Colonic mucosa (tissue), 4 donors: ENCODE measurements at places on chromosomes 5 and 9. TPM values are rescaled to one million over a fixed set of nuclear protein-coding genes. Genes with fewer than 3 reads are reported as not detected.

DNA sequence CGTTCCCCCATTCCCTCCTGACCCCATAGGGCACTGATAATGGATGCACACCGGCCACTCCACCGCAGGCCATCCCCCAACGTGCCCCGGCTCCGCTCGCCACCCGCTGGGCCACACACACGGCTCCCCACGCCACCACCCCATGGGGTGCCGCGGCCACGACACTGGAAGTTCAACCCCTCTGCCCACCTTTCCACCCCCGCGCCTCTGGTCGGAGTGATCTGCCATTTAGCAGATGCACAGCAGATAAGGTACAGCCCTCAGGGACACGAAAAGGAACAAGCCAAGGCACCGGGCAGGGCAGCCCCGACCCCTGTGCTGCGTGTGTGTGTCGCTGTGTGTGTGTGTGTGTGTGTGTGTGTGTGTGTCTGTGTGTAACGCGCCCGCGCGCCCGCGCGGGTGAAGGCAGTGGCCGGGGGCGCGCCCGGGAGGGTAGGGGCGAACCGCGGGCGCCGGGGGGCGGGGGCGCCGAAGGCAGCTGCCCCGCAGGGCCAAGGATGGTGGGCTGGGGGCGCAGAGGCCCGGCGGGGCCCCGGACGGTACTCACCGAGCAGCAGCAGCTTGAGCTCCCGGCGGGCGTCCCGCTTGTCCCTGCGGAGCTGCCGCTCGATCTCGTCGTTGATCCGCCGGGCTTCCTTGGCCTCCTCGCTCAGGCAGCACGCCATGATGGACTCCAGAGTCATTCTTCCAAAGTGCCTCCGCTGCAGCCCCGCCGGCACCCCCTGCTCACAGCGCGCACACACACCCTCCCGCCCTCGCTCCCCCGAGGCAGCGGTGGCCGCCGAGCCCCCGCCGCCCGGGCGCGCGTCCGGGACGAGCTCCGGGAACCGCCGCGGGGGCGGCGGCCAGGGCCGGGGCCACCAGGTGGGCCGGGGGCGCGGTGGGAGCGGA lies 813 bp downstream of the GNAQ start:
- DNase-seq = peak; percentile 73

DNA sequence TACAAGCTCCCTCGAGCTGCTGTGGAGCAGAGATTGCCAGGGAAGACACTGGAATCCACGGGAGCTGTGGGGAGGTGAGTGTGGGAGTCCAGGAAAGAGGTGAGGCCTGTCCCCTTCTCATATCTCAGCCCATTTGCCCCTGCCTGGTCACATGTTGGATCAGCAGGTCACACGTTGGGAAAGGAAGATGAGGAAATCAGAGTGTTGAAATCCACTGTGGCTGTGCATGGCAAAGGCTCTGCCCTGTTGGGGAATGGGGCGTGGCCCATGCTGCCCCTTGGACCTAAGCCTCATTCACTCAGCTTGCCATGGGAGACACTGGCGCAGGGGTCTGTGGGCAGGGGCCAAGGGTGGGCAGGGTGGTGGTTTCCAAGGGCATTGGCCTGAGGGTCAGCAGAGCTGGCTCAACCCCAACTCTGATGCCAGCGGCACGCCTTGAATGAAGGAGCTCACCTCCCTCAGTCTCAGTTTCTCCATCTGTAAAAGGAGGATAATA lies 85.4 kb upstream of the CPEB4 start:
- peak; percentile 79 for DNase-seq

DNA sequence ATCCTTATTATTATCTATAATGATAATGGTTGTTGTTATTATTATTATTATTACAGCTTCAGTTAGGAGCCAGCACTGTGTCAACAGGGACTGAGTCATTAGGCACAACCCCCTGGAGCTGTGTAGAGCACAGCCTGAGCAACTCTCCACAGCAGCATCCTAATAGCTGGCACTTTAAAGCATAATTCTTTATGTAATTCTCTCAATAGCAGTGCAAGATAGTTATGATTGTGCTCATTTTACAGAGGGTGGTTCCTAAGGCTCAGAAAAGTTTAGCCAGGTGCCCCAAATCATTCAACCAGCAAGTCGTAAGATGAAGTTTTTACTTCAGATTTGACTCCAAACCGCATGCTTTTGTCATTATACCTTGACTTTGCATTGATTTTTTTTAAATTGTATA lies 390.3 kb downstream of the ANXA1 start:
- DNase-seq = no peak

- DNase-seq = no peak
Observed at GRCh38 chr9:107070586-107070985, 207.6 kb downstream of the ZNF462 start.

GRCh38 chr9:1604942-1605560 lies 410.1 kb upstream of the SMARCA2 start:
- DNase-seq = no peak

The FAM170A gene
- total RNA-seq = not detected

GRCh38 chr9:15231788-15232635 lies 75.0 kb downstream of the TTC39B start:
- no peak for DNase-seq

DNA sequence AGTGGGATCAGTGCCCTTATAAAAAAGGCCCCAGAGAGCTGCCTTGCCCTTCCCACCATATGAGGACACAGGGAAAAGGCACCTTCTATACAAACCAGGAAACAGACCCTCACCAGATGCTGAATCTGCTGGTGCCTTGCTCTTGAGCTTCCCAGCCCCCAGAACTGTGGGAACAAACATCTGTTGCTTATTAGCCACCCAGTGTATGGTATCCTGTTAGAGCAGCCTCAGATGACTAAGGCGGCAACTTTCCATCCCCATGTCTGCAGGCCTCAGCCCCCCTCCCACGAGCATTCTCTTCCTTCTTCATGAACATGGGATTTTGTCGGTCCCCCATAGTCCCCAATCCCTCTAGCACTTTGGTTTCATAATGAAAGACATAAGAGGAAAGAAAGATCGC lies 202.5 kb upstream of the GAS1 start:
- no peak for DNase-seq

The SLC34A3 gene
- not detected for total RNA-seq

GRCh38 chr5:90598293-90598692 lies 39.7 kb downstream of the ADGRV1 start:
- DNase-seq = no peak

DNA sequence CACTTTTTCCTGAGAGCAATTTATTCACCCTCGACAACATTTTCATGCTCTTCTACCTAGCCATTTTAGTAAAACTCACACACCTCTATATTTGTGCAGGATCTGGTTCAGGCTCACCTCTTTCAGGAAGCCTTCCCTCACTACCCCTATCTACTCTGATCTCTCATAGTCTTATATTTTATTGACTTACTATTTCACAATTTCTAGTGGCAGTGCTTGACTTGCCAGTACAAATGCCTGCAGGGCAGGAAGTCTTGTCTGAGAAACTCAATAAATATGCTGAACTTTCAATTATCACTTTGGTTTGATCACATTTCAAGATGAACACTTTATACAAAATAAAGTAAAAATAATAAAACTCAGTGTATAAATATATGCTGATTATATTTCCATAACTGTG lies 226.8 kb downstream of the CETN3 start:
- DNase-seq = no peak

The CCDC192 gene
- total RNA-seq = not detected

DNA sequence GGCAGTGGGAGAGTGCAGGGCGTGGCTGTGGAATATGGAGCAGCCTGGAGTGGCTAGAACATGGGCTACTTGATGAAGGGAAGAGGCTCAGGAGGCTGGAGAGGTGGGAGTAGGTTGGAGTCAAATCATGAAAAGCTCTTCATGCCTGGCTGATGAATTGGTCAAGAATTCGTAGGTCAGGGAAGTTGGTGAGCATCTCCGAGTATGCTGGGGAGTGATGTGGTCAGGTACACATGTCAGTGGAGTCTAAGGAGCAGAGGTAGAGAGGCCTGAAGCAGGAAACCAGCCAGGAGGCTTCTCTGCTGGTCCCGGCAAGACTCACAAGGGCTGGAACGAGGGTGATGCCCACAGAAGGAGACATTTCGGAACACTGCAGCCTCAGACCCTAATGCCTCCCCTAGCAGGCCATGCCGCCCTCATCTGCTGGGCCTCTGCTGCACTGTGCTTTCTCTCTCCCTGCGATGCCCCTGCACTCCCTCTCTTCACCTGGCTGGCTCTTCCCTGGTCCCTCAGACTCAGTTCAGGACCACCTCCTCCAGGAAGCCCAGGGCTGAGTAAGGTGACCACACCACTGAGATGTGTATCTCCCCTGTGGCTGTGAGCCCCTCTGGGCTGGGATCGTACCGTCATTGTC lies 33.6 kb downstream of the TMOD1 start:
- DNase-seq = no peak

DNA sequence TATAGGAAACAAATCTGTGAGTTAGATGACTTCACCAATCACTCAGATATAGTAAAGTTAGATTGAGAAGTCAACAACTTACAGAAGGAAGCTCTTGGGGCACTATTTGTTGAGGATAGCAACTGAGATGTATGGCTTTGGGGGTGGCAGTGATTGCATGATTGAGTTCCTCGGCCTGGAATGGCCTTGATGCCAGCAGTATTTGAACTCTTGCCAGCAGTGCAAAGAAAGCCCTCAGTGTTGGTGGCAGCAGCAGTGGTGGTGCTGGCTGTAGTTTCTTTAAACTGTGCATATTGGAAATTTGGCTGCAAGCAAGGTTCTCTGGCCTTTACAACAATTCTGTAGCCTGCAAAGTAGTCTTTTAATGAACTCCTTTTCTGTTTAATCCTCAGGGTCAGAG lies 41.4 kb upstream of the PJA2 start:
- no peak for DNase-seq

- no peak for DNase-seq
Observed at GRCh38 chr9:109411798-109412352, 86.2 kb downstream of the PTPN3 start.

DNA sequence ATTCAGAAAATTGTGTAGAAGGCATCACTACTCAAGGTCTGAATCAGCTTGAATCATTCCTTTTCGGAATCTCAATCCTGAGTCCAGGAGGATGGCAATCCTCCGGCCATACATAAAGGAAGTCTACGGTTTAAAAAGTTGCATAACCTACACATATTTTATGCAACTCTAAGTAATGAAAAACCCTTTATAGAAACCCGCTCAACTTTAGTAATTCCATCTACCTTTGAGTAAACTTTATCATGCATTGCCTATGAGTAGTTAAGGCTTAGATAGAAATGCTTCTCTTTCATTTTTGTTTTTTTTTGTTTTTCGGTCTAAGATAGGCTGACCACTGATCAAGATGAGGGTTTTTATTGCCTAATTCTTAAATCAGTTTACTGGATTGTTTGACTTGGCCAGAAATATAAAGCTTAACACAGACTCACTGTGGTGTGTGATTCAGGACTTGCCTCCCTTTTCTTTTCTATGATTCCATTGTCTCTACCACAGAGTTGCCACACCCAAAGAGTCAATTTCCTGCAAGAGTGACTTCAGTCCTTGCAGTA lies 85.0 kb downstream of the LURAP1L start:
- peak; percentile 60 for DNase-seq

DNA sequence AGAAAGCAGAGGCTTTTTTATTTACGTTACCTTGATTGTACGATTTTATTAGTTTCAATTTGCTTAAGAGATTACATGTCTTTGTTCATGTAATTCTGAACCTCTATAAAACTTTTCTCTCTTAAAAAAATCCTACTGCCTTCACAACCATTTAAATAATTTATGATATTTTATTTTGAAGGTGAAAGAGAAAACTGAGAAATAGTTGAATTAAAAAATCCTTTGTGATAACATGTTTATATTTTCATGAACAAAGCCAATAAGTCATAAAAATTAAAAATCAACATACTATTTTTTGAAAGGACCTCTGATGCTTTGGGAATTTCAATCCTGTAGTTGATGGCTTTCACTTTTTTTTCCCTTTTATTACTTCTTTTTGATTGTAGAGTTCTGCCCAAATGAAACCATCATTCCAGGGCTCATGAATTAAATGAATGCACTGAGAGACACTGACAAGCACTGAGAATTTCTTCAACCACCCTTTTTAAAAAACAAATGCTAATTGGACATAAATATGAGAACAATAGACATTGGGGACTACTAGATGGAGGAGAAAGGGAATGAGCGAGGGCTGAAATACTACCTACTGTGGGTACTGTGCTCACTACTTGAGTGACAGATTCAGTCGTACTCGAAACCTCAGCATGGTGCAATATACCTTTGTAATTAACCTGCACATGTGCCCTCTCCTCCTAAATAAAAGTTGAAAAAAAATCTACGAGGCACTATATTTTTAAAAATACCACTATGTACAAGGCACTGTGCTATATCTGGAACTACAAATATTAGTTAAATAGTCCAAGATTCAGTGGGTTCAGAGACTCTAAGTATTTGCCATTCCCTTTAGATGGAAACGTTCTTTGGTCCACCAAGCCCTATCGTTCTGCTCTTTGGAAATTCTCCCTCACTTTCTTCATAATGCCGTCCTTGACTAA lies 5.9 kb downstream of the CDKN2A start:
- DNase-seq = no peak

GRCh38 chr5:112419986-112420864 lies 1.1 kb upstream of the EPB41L4A start:
- peak; percentile 86 for DNase-seq

The PAEP gene
- not detected for total RNA-seq

DNA sequence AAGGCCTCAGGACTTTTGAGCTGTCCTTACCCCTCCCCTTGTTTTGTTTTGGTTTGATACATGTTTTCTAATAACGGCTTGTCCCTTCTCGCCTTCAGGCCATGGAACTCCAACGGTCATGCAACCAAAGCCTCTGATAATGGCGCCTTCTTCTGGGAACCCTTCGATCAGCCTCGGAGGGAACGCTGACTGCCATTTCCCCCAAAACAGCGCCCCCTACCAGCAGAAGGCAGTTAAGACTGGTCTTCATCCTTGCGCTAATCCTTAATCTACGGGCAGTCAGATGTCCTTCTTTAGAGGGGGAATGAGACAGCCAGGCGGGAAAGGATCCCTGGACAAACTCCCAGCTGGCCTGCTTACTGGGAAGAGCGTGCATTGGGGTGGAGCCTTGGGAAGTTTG lies 276.6 kb downstream of the ICE1 start:
- DNase-seq = no peak

GRCh38 chr5:107705402-107706014 lies 34.8 kb upstream of the EFNA5 start:
- no peak for DNase-seq

DNA sequence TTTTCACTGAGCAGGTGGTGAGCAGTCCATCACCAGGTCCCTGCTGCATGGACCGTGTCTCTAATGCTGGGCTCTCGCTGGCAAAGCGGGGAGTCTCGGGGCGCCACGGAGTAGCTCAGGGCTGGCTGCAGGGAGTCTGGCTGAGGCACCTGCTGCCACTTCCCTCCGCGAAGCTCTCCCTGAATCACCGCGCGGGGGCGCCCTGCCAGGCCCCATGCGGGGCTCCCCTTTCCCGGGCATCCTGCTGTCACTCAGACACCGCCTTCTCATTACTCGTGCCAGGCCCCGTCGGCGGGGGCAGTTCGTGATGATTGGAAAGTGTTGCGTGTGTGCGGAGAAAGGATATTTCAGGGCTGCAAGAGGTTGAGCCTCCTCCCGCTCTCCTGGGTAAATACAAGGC lies 335.8 kb downstream of the IRX2 start:
- no peak for DNase-seq

GRCh38 chr9:75869236-75869635 lies 21.2 kb upstream of the PCSK5 start:
- no peak for DNase-seq

The LCN15 gene
- 3.4 TPM for total RNA-seq

The ARSB gene
- total RNA-seq = 11.4 TPM

- DNase-seq = no peak
Observed at GRCh38 chr9:89361031-89361430, 42.7 kb downstream of the SECISBP2 start.
